Cortex of kidney (tissue), 1 donor: ENCODE measurements at places on chromosomes 13 and 19.

- no peak for DNase-seq
Measured at GRCh38 chr19:871446-872265, 12.2 kb downstream of the CFD start.

DNA sequence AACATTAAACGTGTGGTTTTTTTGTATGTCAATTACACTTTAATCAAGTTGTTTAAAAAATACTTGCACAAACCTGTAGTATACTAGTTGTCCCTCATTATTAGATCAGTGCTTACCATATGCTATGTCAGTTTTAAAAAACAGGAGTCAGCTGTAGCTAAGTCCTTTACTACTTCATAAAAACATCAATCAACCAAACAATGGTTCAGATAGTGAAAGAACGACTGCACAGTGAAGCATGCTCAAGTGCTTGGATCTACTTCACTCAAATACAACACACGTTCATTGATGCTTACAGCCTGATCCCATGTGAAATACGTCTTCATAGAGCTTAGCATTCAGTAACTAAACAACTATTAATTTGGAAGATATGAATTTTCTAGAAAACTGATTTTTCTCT is 225.0 kb downstream of the FGF14 start:
- no peak for DNase-seq

GRCh38 chr13:68160466-68160865 is 930.3 kb upstream of the PCDH9 start:
- DNase-seq: no peak

GRCh38 chr19:29590278-29590677 is 15.8 kb upstream of the POP4 start:
- DNase-seq: no peak

DNA sequence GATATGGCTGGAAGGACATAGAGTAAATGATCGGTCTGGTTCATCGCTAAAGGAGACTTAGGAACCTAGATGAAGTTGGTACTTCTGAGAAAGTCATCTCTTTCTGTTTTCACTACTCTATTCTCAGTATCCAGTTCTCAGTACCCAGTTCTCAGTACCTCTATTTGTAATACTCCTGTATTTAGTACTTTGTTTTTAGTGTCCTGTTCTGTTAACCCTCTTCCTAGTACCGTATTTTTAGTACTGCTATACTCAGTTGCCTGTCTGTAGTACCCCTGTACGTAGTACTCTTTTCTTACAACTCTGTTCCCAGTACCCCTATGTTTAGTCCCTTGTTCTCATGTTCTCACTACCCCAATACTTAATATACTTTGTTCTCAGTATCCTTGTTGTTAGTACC is 1.2 kb downstream of the RFXAP start:
- DNase-seq: no peak

DNA sequence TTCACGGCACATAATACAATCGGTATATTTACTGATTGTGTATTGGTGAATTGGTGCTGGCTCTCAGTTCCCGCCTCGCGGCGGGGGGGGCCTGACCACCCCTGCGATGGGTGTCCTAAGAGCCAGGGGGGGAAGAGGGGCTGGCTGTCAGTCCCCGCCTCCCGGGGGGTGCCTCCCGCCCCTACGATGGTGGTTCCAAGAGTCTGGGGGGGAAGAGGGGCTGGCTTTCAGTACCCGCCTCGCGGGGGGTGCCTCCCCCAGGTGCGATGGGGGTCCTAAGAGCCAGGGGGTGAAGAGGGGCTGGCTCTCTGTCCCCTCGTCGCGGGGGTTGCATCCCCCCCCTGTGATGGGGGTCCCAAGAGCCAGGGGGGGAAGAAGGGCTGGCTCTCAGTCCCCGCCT is 2321.8 kb upstream of the PCDH20 start:
- no peak for DNase-seq

DNA sequence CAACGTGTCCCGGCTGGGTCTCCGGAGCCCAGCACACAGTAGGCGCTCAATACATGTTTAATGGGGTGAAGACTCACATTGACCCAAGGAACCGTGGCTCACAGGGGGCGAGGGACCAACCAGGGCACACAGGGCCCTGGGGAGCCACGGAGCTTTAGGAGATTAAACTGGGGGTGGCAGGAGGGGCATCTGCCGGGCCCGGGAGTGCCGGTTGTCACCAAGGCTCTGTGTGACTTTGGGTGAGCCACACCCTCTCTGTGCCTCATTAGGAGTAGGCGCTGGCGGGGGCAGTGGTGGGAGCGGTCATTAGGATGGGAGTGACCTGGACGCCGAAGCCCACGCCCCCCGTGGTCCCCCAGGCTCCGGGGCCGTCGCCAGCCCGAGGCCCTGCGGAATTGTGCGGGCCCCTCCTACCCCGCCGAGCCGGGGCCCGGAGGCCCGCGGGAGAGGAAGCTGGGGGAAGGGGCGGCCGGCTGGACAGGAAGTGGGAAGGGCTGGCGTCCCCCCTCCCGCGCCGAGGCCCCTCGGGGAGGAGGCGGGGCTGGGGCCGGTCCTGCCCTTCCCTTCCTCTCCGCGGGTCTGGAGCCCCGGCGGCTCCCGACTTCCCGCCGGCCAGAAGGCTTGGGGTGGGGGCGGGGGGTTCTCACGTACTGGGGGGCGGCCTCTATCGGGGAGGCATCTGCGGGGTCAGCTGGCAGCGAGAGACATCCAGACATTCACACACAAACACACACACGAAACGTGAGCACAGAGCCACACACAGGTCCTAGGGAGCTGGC is 1.8 kb upstream of the SSBP4 start:
- DNase-seq: no peak

GRCh38 chr13:111343186-111343805 is 22.9 kb downstream of the TEX29 start:
- no peak for DNase-seq

- DNase-seq: no peak
Measured at GRCh38 chr13:44306371-44307192, 67.0 kb upstream of the SERP2 start.

DNA sequence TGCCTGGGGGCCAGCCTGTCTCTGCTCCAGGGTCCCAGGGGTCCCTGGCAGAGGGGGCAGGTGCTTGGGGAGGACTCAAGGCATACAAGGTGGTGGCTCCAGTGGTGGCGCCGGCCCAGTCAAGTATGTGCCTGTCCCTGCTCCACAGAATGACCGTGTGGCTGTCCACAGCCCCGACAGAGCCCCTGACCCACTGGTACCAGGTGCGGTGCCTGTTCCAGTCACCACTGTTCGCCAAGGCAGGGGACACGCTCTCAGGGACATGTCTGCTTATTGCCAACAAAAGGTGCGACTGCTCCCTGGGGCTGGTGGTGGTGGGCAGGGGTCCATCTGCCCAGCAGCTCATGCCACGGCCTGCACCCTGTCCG is 8.2 kb downstream of the YIPF2 start:
- no peak for DNase-seq

- DNase-seq: no peak
Measured at GRCh38 chr13:30898678-30899241, 7.3 kb upstream of the MEDAG start.

DNA sequence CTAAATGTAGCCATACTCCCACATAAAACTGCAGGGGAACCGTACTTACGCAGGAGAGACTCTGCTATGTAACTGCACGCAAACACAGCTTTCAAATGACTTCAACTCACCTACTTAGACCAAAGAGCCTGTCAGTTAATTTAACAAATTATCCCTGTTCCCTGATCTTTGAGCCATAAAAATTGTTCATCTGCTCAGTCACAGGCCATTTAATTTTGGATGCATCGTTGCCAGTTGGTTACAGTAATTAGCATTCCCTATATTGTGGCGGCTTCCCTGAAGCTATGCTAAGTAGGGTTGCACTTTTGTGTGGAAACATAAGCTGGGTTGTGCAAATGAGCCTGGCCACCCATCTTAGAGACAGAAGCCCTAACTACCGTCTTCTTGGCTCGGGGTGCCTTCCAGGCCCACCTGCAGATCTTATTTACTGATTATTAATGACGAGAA is 21.2 kb upstream of the OBI1 start:
- DNase-seq: no peak

GRCh38 chr19:6580313-6580712 is 10.6 kb downstream of the CD70 start:
- no peak for DNase-seq
